ELR (cell line): ENCODE measurements at places on chromosomes 4 and X.
A peak's percentile ranks its signal among the peaks of the same experiment; 100 is the strongest.

DNA sequence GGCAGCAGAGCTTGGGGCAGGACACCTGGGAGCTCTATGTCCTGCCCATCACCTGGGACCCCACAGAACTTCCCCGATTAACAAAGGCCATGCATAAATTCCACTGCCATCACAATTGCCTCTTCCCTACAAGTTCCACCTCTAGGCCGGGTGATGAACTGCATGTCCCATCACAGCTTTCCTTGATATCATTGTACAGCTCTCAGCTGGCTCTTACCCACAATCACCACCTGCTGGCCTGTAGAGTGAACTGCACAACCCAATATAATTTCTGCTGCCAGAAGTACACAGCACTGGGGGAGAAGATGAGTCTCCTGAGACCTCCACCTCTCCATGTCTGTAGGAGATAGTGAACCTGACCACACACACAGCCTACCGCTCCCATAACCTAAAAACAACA lies 285.0 kb upstream of the AADAT start:
- DNase-seq, result peak; percentile 37

DNA sequence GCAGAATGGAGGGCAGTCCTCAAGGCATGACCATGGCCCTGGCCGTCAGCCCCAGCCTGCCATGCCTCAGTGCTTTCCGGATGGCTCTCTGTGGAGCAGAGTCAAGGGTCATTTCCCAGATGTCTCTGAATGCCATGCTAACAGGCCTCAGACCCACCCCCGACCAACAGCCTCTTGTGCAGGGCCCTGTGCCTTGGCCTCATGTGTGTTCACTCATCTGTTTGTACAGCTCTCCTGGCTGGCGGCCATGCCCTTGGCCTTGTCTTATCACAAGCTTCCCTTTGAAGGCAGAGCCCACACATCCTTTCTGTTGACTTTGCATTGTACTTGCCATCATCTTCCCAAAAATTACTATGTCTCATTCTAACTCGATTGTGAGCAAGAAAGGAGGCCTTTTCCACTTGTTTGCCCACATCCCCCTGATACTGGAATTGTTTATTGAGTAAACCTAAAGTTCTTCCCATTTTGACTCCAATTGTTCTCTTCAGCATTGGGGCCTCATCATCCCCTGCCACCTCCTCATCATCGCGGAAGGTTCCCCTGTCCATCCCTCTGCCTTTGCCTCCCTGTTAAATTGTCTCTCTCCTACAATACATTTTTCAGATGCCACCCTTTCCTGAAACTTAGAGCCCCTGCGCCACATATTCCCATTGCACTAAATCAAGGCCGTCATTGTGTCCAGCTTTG lies 6.3 kb downstream of the CA5B start:
- no peak for DNase-seq

DNA sequence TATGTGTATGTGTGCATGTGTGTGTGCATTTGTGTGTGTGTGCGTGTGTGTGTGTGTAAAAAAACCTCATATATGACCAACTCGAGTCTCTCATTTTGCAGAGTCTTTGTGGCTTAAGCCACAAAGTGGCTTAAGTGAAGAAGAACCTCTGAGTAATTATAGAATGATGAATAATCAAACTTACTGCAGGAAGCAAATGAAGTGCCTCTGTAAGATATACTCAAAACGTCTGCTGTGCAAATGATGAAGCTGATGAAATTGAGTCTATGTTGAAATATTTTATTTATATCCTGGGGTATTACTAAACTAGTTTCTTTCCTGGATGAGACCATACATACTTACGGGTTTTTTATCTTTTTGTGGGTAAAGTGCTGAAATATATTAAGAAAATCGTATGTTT lies 1198.7 kb downstream of the PCDH7 start:
- DNase-seq, result peak; percentile 42

GRCh38 chrX:15404401-15405096 lies 20.3 kb upstream of the VEGFD start:
- no peak for DNase-seq

- DNase-seq, result peak; percentile 9
These were observed 28.2 kb upstream of the SORBS2 start for GRCh38 chr4:185840201-185840600.

GRCh38 chr4:1296324-1297022 lies 6.8 kb downstream of the MAEA start:
- DNase-seq, result no peak

GRCh38 chrX:77967631-77968030 lies 1.8 kb downstream of the PGAM4 start:
- DNase-seq, result no peak

DNA sequence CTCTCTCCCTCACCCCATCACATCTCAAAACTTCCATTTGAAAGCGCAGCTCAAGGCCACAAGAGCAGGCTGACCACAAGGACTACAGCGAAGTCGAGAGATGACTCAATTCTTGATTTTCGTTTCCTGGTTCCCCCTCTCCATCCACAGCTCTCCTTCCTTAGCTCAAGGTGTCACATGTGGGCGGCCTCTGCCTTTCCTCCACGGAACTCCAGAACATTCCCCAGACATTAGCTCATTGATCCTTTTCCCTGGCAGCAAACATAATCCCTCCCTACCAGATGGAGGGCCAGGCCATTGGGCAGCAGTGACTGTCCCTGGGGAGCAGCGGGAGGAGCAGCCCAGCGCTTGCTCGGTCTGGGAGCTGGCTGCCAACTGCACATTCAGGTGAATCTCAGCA lies 56.3 kb downstream of the CCDC149 start:
- DNase-seq, result peak; percentile 85

- no peak for DNase-seq
These were observed 238.1 kb downstream of the INPP4B start for GRCh38 chr4:142607976-142608375.

DNA sequence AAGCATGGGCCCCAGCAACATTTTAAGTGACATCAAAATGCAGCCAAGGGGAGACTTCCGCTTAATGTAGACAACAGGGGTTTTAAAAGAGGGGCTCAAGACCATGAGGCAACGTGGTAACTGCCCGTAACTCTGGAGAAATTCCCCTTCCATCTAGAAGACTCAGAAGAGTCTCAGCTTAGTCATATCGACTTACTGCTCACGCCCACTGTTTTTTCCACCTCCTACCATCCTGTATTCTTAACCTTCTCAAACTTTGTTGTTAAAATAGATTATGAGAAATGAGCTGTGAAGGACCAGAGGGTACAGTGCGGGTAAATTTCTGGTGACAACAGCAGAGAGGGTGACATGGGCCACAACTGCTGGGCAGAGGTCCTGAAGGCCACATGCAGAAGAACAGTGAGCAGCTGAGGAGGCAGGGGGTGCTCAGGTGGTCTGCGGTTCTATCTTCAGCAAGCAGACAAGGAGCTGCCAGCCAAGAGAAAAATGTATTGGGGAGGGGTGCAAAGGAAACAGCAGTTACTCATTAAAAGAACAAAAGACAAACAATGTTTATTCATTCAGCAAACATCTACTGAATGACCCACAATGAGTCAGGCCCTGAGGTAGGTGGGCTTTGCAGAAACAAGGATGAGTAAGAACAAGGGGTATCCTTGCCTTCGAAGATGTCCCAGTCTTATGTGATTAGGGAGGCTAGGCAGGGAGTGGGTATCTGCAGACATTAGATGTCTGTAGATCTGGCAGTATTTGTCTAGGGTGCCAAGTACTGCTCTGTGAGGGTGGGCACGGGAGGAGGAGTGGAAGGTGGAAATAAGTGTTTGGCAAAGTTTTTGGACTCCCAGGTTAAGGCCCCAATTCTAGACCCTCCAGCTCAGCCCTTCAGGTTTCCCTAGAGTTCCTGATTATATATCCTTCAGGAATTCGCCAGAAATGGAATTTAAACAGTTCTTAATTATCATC lies 175.3 kb downstream of the TSPAN5 start:
- DNase-seq, result peak; percentile 86
